ENCODE measurements at places on chromosomes 12 and 14. TPM values are rescaled to one million over a fixed set of nuclear protein-coding genes. Genes with fewer than 3 reads are reported as not detected.

DNA sequence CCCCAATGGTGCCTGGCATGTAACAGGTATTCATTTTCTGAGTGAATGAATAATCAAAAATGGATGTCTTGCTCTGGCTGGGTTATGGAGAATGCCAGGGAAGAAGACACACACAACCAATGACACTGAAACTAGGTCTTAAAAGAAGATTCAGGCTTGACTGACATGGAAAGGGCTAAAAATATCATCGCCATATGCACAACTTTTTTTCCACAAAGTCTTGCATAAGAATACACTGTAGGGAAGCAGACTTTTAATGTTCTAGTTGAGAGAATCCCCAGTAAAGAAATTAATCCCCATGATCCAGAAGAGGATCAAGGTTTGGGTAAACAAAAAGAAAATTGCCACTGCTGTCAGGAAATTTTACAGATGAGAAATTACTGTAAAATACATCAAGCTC is 116.4 kb downstream of the SLC2A13 start:
- no peak for DNase-seq

DNA sequence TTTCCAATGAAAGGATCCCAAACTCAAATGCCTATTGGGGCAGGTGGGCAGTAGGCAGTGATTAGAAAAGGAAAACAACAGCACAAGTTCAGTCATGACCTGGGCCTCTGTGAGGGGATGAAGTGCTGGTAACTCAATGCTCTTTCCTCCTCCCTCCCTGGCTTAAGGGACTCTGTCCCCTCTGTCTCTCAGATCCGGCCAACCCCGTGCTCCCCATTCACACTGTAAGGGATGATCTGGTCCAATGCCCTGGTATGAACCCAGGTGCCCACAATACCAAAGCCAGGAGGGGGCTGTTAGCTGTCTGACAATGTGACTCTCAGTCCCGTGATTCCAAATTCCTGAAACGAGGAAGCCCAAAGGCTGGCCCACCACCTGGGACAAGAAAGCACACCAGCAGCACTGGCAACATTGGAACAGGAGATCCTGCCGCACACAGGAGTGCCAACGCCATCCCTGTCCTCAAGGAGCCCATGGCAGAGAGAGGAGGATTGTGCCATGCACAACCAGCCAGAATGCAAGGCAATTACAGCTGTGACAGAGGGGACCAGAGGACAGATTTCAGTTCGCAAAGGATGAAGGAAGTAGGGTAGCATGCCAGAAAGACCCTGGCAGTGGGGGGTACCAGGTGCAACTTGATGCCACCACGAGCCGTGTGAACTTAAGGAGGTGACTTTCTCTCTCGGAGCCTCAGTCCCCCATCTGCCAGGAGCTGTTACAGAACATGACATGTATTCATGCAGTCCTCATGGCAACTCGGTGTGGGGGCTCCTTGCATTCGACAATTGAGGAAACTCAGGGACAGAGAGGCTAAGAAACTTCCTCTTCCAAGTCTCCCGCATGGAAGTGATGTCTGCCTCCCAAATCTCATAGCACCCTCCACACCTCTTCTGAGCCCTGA is 37.6 kb downstream of the SERPINA3 start:
- no peak for DNase-seq

DNA sequence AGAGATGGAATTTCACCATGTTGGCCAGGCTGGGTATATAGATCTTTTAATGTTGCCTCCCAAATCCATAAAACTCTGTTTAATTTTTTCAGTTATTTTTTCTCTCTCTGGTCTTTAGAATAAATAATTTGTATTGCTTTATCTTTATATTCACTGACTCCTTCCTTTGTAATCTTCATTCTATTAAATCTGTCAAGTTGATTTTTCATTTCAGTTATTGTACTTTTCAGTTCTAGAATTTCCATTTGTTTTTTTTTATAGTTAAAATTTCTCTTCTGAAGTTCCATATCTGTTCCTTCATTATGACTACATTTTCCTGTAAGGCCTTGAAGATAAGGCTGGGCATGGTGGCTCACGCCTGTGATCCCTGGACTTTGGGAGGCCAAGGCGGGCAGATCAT is 13.6 kb upstream of the SPPL3 start:
- DNase-seq: no peak

- no peak for DNase-seq
Observed at GRCh38 chr12:52454411-52455201, 2.7 kb upstream of the KRT6B start.

The PPP1R36 gene
- total RNA-seq: not detected

The FGD6 gene
- 7.8 TPM for total RNA-seq
